ENCODE measurements at places on chromosomes 1 and 21.
A peak's percentile ranks its signal among the peaks of the same experiment; 100 is the strongest.

DNA sequence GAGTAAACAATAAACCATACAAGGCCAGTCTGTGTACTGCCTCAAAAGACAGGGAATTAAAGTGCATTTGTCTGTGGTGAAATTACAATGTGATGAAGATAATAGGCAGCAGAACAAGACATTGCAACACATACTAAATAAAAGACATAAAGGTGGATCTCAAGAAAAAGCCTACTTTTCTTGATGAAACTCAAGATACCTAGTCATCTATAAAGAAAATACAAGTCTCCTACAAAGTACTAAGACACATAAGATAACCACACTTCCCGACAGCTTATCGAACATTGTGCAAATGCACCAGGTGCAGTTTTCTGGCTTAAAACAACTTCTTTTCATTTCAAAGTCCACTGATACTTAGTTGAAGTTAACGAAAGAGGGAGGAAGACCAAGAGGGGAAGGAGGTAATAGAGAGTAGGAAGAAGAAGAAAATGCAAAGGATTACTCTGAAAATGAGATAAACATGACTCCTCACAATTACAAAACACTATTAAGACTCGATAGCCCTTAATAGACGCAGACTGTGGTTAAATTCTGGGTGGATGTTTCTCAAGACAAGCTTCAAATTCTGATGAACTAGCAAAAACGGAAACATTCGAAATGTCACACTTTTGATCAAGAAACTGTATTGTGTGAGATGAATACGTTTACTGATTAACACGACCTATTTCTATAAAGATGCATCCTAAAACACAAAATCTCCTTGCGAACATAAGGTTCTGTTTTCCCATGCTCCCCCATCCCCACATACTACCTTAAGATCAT, 2.0 kb downstream of the HNRNPR start:
- DNase-seq: no peak

DNA sequence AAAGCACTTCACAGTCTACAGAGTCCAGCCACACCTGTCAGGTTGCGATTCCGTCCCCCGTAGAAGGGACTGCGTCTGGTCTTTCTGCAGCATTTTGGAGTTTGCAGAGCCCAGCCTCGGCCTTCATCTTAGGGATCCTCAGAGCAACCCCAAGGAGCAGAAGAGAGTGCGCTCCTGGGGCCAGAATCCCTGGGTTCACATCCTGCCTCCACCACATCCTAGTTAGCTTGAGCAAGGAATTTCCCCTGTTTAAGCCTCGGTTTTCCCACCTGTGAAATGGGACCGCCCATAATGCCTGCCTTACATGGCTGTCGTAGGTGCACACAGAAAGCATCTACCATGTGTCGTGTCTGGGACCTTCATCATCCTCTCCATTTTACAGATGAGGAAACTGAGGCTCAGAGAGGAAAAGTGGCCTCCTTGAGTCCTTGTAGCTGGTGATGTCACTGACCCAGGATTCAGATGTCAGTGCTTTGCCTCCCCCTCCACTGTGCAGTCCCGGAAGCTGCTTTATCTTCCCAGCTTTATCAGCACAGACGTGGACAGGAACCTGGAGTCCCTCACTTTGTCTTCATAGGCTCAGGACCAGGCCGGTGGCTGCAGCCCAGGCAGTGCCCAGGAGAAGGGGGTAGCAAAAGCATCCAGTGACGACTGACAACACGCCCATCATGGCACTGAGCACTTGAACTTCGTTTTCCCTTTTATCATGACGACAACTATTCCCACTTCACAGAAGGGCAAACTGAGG, 438.5 kb downstream of the MATN1 start:
- no peak for DNase-seq

DNA sequence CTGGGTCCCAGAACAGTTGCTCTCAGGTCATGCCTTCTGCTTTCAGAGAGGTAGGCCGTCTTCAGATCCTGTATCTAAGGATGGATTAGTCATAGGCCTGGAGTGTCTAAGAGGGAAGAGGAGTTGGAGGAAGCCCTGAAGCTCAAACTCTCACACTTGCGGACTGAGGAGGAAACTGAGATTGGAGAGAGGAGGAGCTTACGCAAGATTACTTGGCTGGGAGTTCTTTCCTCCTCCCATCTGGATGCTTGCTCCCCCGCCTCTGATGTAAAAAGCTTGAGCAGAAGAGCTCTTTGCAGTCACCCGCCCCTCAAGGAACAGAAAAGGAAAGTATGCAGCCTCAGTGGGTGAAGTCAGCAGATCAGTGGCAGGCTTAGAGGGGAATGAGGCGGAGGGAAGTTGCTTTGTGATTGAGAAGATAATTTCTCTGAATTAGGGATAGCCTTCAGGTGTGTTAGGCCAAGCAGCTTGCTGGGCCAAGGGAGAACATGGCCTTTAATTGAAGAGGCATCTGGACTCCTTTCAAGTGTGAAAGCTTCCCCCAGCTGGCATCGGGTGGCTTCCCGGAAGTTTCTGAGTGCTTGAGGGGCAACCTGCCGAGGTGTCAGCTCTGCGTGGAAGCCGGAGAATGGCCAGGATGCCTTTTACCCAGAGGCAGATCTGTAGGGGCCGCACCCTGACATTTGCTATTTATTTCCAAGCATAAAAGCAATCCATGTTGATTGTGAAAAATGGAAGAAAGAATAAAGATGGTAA, 6.6 kb downstream of the ADORA1 start:
- DNase-seq: no peak

GRCh38 chr1:7135493-7135892, 350.2 kb downstream of the CAMTA1 start:
- no peak for DNase-seq

DNA sequence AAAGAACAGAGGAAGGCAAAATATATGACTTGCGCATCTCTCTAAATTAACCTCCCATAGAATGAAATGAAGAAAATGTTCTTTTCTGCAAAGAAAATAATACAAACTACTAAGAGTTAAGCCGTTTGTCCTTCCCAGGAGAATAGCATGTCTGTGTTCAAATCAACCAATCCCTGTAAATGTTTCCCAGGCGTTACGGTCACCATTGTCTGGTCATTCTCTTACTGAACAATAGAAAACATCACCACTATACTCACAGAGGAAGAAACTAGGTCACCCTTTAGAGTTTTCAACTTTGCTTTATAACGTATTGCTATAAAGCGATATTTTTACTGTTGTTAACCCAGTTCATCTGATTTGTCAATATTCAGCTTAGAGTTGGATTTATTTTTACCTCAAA, 34.1 kb downstream of the COL11A1 start:
- no peak for DNase-seq

DNA sequence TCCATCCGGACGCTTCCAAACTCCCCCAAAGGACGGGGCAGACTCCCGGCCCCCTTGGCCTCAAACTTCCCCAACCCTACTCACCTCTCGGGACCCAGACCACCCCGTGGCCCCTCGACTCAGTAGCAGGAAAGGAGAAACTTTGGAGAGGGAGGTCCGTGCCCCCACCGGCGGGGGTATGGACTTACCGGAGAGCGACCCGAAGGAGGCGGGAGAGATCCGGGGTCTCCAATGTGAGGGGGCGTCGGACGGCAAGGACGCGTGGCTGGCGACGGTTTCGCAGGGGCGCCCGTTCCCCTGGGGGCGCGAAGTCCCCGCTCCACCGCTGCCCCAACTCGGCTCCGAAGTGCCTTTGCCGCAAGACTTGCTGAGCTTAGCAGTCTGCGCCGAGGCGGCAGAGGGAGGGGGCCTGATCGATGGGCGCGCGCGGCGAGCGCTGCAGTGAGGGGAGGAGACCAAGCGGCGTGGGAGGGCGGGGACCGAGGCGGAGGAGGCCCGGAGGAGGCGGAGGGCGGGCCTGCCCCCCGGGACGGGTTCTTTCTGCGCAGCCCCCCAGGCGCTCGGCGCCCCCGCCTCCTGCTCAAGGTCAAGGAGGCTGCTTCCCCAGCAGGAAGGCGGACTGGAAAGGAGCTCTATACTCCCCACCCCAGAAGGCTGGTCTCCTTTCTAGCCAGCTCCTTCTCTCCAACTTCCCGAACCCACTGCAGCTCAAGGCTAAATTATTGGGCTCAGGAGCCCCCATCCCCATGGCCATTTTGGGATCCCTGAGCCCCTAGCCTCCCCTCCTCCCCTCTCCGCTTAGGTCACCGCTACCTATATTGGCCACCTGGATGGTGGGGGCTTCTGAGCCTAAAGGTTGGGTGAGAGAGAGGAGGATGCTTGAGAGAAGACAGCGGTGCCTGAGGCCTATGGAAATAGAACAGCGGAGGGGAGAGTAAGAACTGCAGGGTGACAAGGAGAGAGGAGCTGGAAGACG, at the start of gene SYT2:
TSS of gene SYT2 (minus strand) at position 385 of the 976 bp plus-strand sequence. CDS start 104,682 bp downstream, outside the sequence.
- peak; percentile 4 for DNase-seq

GRCh38 chr21:38478782-38479181, 19.5 kb downstream of the ERG start:
- no peak for DNase-seq

- DNase-seq: no peak
Observed at GRCh38 chr1:217674028-217674729, 43.0 kb downstream of the SPATA17 start.

DNA sequence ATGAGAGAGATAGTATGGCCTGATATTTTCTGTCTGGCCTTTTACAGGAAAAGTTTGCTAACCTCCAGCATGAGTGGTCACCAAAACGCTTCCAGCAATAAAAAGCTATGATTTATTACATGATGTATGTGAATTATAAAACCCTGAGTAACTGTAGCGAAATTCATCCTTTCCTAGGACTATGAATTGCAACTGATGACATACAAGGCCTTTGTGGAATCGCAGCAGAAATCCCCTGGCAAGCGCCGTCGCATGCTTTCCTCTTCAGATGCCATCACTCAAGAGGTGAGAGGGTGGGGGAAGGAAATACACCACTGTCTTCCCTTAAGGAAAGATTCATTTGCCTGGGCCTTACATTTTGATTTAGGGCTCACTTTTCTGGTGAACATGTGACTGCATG, 117.9 kb downstream of the MACF1 start:
- DNase-seq: no peak

- no peak for DNase-seq
Observed at GRCh38 chr1:107626073-107626796, 338.7 kb downstream of the VAV3 start.

DNA sequence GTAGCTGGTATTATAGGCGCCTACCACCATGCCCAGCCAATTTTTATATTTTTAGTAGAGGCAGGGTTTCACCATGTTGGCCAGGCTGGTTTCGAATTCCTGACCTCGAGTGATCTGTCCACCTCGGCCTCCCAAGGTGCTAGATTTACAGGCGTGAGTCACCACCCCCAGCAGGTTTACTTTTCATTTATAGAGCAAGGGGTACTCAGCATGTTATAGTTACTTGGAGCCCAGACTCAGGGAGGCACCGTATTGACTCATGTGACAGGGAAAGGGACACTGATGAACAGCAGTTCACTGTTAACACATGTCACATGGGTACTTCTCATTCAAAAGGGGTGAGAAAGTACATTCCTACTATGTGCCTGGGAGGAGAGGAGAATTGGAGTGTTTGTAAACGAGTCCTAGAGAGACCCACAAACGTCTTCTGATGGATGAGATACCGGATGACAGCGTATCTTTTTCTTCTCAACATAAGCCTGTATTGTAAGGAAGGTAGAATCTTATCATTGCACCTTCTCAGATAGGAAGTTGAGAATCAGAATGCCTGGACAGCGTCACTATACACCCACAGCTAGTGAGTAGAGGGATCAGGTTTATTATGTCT, 510.0 kb downstream of the USP25 start:
- no peak for DNase-seq

DNA sequence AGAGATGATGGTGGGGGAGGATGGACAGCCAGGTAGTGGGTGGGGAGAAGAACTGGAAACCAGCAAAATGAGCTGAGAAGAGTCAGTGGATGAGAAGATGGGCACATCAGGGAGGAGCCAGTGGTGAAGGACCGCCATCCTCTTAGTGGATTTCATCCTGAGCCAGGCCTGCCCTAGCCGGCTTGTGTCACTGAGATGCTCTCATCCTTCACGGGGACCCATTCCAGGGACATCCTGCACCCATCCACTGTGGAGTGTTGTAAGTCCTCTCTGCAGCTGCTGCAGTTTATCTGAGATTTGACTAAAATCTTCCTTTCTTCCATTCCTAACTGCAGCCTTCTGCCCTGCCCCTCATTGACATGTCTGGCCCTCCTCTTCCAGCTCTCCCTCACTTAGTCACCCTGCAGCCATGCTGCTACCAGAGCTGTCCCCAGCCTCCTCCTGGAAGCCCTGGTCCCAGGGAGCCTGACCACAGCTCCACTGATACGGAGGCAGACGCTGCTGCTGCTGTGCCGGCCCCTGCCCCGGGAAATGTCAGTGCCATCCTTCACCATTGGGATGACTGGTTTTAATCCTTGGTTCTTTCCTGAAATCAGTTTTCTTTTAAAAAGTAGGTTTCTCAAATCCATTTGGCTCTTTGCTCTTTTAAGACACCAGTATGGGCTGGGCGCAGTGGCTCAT, 33.2 kb downstream of the STUM start:
- DNase-seq: no peak

DNA sequence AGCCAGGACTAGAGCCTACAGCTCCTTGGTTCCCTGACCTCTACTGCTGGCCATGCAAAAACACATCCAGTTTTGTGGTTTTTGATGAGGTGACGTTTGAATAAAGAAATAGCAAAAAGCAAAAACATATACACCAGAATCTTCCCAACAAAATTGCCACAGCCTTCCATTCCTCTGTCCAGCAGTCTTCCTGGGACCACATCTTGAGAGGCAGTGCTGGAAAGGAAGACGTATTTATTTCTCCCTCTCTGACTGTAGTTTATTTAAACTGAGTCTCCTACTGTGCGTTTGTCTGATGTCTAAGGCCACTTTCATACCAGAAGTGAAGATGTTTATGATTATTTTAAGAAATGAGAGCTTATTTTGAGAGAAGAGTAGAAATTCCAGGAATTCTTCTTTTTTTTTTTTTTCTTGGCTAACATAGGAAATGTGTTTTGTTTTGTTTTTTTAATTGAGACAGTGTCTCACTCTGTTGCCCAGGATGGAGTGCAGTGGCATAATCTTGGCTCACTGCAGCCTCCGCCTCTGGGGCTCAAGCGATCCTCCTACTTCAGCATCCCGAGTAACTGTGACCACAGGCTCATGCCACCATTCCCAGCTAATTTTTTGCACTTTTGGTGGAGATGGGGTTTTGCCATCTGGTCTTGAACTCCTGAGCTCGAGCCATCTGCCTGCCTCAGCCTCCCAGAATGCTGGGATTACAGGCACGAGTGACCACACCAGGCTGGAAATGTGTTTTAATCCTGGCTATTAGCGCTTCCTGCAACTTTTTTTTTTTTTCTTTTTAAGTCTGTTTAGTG, 118.5 kb downstream of the ITSN1 start:
- no peak for DNase-seq
